Esophagus squamous epithelium (tissue), 5 donors: ENCODE measurements at places on chromosomes 3 and 15. TPM values are rescaled to one million over a fixed set of nuclear protein-coding genes. Genes with fewer than 3 reads are reported as not detected.
A peak's percentile ranks its signal among the peaks of the same experiment; 100 is the strongest.

The NAA80 gene
- 7.1 TPM for total RNA-seq

The WDR93 gene
- not detected for total RNA-seq

The CCDC33 gene
- total RNA-seq, result not detected

The ZIC1 gene
- total RNA-seq, result not detected

The FHIT gene
- total RNA-seq, result 2.5 TPM

The C3orf22 gene
- total RNA-seq, result not detected

The CPNE4 gene
- total RNA-seq, result not detected

The PLCB2 gene
- 15.9 TPM for total RNA-seq

The TEX55 gene
- total RNA-seq, result not detected

The SYNM gene
- total RNA-seq, result 50.2 TPM

The P3H2 gene
- total RNA-seq, result 33.0 TPM

The TRIM42 gene
- total RNA-seq, result not detected

The FOXB1 gene
- not detected for total RNA-seq

The SPINK8 gene
- total RNA-seq, result not detected

The RETNLB gene
- not detected for total RNA-seq

The SLC22A14 gene
- not detected for total RNA-seq

The SNX22 gene
- total RNA-seq, result not detected

The ZBBX gene
- not detected for total RNA-seq

DNA sequence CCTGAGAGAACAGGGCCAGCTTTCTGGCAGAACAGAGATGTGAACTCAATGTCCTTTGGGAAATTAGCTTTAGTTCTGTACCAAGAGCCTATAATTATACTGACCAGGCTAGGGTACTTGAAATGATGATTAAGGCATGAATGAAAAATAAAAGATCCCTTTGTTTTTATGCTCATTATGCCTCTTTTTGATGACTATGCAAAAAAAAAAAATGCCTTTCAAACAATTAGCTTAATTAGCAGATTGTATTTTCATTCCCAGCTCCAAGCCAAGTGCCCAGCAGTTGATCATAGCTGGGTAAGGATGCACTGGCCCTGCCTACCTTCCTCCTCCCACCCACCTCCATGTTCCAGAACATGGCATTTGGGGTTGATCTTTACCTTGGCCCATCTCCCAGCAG is 56.8 kb downstream of the LYZL4 start:
- no peak overlapping the region for H3K4me3 ChIP-seq
- H3K36me3 ChIP-seq, result no peaks in the 10 kb centered on the region
- no peaks in the 10 kb centered on the region for H3K27me3 ChIP-seq
- H3K4me1 ChIP-seq, result no peaks in the 10 kb centered on the region
- no peak overlapping the region for H3K27ac ChIP-seq

- no peak overlapping the region for H3K4me3 ChIP-seq
- H3K36me3 ChIP-seq, result no peaks in the 10 kb centered on the region
- H3K27ac ChIP-seq, result no peak overlapping the region
- no peaks in the 10 kb centered on the region for H3K4me1 ChIP-seq
- no peaks in the 10 kb centered on the region for H3K27me3 ChIP-seq
These were observed 30.3 kb upstream of the GADL1 start for GRCh38 chr3:30924763-30925162.

GRCh38 chr3:188157407-188157806 is 3.5 kb downstream of the LPP start:
- peaks cover 76% of the 10 kb centered on the region for H3K4me1 ChIP-seq
- H3K4me3 ChIP-seq, result no peak overlapping the region
- H3K27me3 ChIP-seq, result no peaks in the 10 kb centered on the region
- no peaks in the 10 kb centered on the region for H3K36me3 ChIP-seq
- peak overlapping the region; percentile 93 for H3K27ac ChIP-seq
- DNase-seq, result no peak

GRCh38 chr3:189460511-189460910 is 170.7 kb upstream of the TP63 start:
- no peaks in the 10 kb centered on the region for H3K4me1 ChIP-seq
- no peak overlapping the region for H3K4me3 ChIP-seq
- no peaks in the 10 kb centered on the region for H3K36me3 ChIP-seq
- H3K27ac ChIP-seq, result no peak overlapping the region
- DNase-seq, result no peak

DNA sequence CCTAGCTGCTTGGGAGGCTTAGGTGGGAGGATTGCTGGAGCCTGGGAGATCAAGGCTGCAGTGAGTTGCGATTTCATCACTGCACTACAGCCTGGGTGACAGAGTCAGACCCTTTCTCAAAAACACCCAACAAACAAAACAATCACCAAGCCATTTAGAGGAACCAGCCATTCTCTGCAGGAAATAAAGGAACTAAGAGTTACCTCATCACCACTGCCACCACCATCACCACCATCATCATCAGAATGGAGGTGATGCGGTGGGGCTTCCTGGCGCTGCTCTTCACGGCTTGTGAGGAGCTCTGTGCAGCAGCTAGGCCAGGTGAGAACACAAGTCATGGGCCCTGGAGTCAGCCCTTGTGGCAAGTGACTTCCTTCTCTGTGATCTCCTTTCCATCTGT is 37.7 kb upstream of the KLHL25 start:
- no peak for DNase-seq
- H3K27me3 ChIP-seq, result no peaks in the 10 kb centered on the region
- no peak overlapping the region for H3K27ac ChIP-seq
- no peak overlapping the region for H3K4me3 ChIP-seq
- no peaks in the 10 kb centered on the region for H3K36me3 ChIP-seq

GRCh38 chr3:102577082-102577789 is 142.4 kb downstream of the ZPLD1 start:
- no peak overlapping the region for H3K4me3 ChIP-seq
- no peaks in the 10 kb centered on the region for H3K36me3 ChIP-seq
- H3K4me1 ChIP-seq, result no peaks in the 10 kb centered on the region
- no peaks in the 10 kb centered on the region for H3K27me3 ChIP-seq

GRCh38 chr3:194784361-194784760 is 98.7 kb downstream of the FAM43A start:
- no peak overlapping the region for H3K4me3 ChIP-seq
- H3K4me1 ChIP-seq, result no peaks in the 10 kb centered on the region
- no peaks in the 10 kb centered on the region for H3K36me3 ChIP-seq
- no peak overlapping the region for H3K27ac ChIP-seq
- DNase-seq, result no peak
- no peaks in the 10 kb centered on the region for H3K27me3 ChIP-seq

GRCh38 chr15:57705746-57706404 is 639 bp upstream of the POLR2M start:
- peaks cover 52% of the 10 kb centered on the region for H3K4me1 ChIP-seq
- peak overlapping the region; percentile 97 for H3K27ac ChIP-seq
- H3K4me3 ChIP-seq, result peak overlapping the region; percentile 90
- H3K36me3 ChIP-seq, result no peaks in the 10 kb centered on the region
- DNase-seq, result no peak
- H3K27me3 ChIP-seq, result no peaks in the 10 kb centered on the region

GRCh38 chr15:35674873-35675781 is 129.2 kb upstream of the DPH6 start:
- peaks cover 33% of the 10 kb centered on the region for H3K4me1 ChIP-seq
- no peaks in the 10 kb centered on the region for H3K27me3 ChIP-seq
- H3K36me3 ChIP-seq, result no peaks in the 10 kb centered on the region

DNA sequence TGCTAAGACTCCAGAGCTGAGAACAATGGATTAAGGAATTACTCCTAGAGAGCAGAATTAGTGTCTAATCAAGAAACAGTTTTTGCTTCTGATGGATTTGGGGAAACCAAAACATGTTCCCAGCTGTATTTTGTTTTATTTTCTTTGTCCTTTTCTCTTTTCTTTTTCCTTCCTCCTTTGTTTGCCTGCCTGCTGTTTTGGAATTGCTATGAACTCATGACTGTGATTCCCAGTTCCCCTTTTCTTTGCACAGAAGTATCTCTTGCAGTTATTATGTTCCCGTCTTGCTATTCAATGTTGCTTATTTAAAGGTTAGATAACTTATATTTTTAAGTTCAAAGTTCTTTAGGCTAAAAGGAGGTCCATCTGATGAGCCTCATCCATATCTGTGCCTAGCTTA is 77.0 kb upstream of the GBE1 start:
- H3K36me3 ChIP-seq, result no peaks in the 10 kb centered on the region
- no peaks in the 10 kb centered on the region for H3K4me1 ChIP-seq
- H3K4me3 ChIP-seq, result no peak overlapping the region
- H3K27me3 ChIP-seq, result no peaks in the 10 kb centered on the region
- no peak for DNase-seq
- H3K27ac ChIP-seq, result no peak overlapping the region

DNA sequence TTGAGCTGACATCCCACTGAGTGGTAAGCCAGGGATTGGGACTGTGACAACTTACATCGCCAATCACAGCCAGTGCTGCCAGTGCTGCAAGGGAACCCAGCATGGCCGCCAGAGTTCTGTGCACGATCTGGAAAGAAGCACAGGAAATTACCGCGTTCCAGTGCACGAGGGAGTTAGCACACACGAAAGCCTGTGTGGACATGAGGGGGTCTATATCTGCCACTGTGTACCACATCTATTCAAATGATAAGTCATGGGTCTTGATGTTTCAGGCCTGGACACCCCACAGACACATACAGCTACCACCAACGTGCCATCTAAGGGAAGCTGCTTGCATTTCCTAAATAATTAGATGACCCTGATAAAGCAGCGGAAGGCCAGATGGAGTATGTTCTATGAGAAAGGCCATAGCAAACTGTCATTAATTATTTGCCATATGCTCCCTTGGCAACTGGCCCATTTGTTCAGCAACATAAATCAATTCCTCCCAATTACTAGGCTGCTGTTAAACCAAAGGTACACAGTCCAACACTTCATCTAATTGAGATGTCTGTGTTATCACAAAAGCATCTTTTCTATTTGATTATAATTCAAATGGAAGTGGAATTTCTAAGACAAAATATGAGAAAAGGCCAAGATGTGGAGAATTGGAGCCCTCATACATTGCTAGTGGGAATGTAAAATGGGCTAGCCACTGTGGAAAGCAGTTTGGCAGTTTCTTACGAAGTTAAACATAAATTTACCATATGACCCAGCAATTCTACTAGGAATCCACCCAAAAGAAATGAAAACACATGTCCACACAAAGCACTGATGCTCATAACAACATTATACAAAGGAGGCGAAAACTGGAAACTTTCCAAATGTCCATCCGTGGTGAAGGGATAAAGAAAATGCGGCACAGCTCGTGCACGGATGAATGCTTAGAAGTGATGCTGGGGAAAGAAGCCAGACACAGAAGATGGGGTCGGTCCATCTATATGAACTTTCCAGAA is 108.3 kb downstream of the OCA2 start:
- H3K27me3 ChIP-seq, result no peaks in the 10 kb centered on the region
- H3K4me3 ChIP-seq, result no peak overlapping the region
- no peak overlapping the region for H3K27ac ChIP-seq
- no peak for DNase-seq
- no peaks in the 10 kb centered on the region for H3K4me1 ChIP-seq

- no peak overlapping the region for H3K27ac ChIP-seq
- DNase-seq, result no peak
- no peaks in the 10 kb centered on the region for H3K27me3 ChIP-seq
- no peaks in the 10 kb centered on the region for H3K36me3 ChIP-seq
- no peaks in the 10 kb centered on the region for H3K4me1 ChIP-seq
These were observed 29.3 kb upstream of the DLG1 start for GRCh38 chr3:197327701-197328100.

- no peaks in the 10 kb centered on the region for H3K27me3 ChIP-seq
- H3K4me1 ChIP-seq, result peaks cover 66% of the 10 kb centered on the region
- DNase-seq, result no peak
- H3K4me3 ChIP-seq, result peak overlapping the region; percentile 72
- H3K36me3 ChIP-seq, result no peaks in the 10 kb centered on the region
These were observed 900 bp upstream of the HYAL3 start for GRCh38 chr3:50299929-50300680.

DNA sequence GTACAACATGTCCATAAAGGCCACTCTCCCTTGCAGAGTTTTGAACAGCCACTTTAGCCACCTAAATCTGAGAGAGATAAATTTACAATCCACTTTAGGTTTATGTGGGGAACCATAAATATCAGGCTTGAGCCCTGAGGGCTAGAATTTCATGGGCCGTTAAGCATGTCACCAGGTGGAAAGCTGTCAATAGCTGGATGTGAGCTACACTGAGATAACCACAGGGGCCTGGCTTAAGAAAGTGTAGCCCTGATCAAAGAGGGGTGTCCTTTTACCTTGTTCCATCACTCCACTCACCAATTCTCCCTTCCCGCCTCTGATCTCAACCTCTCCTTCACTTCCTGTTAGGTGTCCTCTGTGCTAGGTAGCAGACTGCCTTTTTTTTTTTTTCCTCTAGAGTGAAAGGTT is 172.8 kb upstream of the ICE2 start:
- no peak overlapping the region for H3K4me3 ChIP-seq
- no peaks in the 10 kb centered on the region for H3K27me3 ChIP-seq
- DNase-seq, result no peak
- peaks cover 12% of the 10 kb centered on the region for H3K4me1 ChIP-seq
- no peak overlapping the region for H3K27ac ChIP-seq
- no peaks in the 10 kb centered on the region for H3K36me3 ChIP-seq

- no peaks in the 10 kb centered on the region for H3K27me3 ChIP-seq
- H3K27ac ChIP-seq, result peak overlapping the region; percentile 96
- DNase-seq, result peak; percentile 35
- no peaks in the 10 kb centered on the region for H3K36me3 ChIP-seq
- peak overlapping the region; percentile 20 for H3K4me3 ChIP-seq
- H3K4me1 ChIP-seq, result peaks cover 15% of the 10 kb centered on the region
These were observed 9.5 kb upstream of the TRIM69 start for GRCh38 chr15:44726568-44727484.

DNA sequence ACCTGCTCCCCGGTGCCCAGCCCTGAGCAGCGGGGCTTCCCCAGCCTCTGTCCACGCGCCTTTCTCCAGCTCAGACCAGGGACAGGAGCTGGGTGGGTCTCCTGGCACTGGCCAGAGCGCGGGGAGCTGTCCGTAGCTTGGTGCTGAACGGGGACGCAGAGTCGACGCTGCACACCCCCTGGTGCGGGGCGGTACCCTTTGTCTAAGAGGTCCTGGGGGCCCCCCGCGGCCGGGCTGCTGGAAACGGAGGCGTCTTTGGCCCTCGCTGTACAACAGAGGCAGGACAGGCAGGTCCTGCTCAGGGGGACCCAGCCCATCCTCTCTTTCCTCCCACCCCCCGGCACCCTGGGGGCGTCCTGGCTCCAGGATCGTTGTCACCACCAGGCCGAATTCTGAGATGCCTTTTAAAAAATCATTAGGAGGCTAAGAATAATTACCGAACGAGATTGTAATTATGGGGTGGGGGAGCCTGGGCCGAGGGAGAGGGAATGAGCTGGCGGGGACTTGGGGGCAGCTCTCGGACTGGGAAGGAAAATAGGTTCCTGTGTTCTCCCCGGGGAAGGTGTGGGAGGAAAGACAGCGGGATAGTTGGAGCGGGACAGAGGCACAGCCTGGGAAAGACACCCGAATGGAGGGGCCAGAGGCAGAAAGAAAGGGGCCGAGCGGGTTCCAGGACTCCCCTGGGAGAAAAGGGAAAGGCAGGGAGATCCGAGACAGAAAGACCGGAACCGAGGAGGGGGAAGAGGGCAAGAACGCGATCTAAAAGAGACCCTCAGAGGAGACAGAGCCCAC is 4.1 kb upstream of the SKOR1 start:
- H3K27ac ChIP-seq, result no peak overlapping the region
- H3K4me3 ChIP-seq, result no peak overlapping the region
- no peaks in the 10 kb centered on the region for H3K36me3 ChIP-seq
- DNase-seq, result no peak
- peaks cover 36% of the 10 kb centered on the region for H3K27me3 ChIP-seq
- peaks cover 7% of the 10 kb centered on the region for H3K4me1 ChIP-seq

GRCh38 chr15:61153291-61153690 is 75.8 kb downstream of the RORA start:
- no peak for DNase-seq
- no peaks in the 10 kb centered on the region for H3K27me3 ChIP-seq
- H3K36me3 ChIP-seq, result no peaks in the 10 kb centered on the region
- no peaks in the 10 kb centered on the region for H3K4me1 ChIP-seq
